ENCODE measurements at places on chromosomes 4 and X.

- DNase-seq = peak; percentile 66
Measured at GRCh38 chrX:153474718-153475117, 4.3 kb upstream of the HAUS7 start.

GRCh38 chr4:55269995-55270394 is 76.0 kb upstream of the SRD5A3 start:
- no peak for DNase-seq

DNA sequence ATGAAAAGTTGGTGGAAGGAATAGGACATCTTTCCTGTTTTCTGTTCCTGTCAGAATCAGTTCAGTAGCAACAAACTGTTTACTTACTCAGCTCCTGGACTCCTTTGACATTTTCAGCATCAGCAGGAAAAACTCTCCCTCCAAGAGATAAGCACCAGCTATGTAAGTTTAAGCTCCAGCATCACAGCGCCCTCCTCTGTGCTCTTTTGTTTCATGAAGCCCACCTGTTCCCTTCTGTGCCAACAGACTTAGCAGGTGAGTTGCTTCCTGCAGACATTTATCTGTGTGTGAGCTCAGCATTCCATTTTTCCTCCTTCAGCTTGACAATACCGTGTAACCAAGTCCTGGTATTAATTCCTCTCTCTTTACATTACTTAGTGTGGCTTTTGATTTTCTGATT is 644.1 kb upstream of the AGA start:
- no peak for DNase-seq

- DNase-seq = no peak
Measured at GRCh38 chr4:120218981-120219380, 152.3 kb upstream of the MAD2L1 start.

DNA sequence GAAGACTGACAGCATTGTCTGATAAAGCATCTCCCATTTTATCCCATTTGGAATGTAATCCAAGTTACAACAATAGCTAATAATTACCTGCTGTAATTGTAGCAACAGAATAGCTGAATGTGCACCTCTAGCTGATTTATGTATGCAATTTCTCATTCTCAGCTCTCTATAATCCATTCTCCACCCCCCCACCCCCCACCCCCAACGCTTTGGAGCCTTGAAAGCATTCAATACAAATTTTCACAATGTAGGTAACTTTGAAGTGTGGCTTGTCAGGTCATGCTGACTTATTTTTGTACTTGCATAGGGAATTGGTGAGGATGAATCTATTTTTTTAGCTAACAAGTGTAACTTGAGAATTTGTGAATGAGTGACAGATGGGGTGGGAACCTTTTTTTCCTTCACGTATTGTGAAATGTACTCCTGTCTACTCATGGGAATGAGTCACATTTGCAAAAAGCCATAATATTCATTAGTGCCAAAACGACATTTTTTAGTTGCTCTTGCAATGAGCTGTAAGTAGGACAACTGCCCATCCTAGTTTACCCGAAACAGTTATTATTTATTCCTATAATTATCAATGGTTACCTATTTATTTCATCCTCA is 159.3 kb downstream of the PALLD start:
- peak; percentile 12 for DNase-seq

DNA sequence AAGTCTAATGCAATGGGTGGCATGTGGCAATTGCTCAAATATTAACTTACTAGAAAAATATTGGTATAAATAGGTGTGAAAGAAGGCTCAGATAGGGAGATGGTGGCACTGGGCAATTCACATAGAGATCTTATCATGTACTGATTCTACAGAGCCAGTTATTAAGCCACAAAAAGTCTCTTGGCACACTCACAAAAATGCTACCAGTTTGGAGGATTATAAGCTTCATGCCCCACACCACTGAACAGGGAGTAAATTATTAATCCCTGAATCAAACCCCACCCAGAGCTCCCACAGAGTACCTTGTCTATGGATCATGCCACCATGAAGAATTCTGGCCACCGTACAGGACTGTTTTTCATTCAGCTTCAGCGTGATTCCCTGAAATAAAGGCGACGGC is 13.8 kb downstream of the MPP1 start:
- DNase-seq = no peak

GRCh38 chr4:87077914-87078585 is 142.4 kb downstream of the KLHL8 start:
- DNase-seq = no peak

GRCh38 chr4:187010052-187010451 is 286.4 kb upstream of the FAT1 start:
- no peak for DNase-seq

- no peak for DNase-seq
Measured at GRCh38 chr4:71366766-71367165, 27.9 kb downstream of the SLC4A4 start.

DNA sequence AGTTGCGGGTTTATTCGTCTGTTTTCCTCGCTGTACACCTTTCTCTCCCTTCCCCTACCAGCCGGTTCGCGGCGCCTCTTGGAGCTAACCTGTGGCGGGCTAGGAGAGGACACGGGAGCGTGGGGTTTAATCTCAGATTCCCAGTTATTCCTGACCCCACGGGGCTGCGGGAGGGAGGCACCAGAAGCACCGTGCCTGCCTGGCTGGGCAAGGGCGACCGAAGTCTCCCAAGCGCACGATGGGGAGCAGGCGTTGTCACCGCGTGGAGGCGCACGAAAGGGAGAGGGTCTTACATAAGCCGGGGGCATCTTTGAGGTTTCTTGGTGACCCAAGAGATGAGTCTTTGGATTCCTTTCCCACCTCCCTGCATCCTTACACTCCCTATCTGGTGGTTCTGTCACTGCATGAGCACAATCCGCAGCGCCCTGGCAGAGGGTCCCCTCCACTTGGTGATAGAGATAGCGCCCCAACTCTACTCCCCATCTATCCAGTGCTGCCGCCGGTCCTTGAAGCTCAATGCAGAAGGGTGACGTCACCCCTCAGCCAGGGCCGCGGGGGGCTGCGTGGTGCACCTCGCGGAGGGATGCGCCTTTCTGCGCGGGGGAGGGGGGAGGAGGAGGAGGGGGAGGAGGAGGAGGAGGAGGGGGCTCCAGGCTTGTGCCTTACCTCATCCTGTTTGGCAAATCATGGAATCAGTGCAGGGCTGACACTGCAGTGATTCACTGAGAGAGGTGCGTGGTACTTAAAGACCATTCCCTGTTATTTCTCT is 793 bp downstream of the TSPAN7 start:
- peak; percentile 42 for DNase-seq

GRCh38 chrX:154718616-154719015 is 32.3 kb downstream of the GAB3 start:
- DNase-seq = no peak

DNA sequence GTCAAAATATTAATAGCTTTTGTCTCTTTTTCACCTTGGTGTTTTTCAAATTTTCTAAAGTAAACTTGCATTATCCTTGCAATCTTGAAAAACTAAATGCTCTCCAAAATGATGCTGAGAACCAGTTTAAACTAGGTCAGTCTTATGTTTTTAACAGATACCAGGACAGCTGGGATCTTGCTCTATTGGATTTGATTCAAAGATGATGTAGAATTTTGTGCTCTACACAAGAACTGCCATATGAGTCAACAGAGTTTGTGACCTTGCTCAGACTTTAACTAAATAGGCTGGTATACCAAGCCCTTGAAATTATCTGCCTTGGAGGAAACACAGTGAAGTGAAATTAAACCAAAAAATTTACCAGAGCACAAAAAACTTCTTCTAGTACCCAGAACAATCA is 991.1 kb downstream of the STPG2 start:
- no peak for DNase-seq

DNA sequence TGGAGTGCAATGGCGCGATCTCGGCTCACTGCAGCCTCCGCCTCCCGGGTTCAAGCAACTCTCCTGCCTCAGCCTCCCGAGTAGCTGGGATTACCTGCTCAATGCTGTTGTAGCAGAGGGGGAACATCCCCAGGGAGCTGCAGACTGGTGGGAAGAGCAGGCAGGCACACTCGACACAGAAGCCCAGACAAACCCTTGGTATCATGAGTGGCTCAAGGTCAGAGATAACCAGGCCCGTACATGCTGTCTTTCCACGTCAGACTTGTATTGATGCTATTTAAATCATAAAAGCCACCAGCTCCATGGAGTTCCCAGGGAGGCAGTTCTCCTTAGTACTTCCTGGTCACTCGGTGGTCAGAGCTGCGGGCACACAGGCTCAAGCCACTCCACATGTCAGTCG is 33.2 kb downstream of the TRIML2 start:
- no peak for DNase-seq

GRCh38 chr4:36573441-36573840 is 292.0 kb downstream of the DTHD1 start:
- DNase-seq = no peak

- peak; percentile 26 for DNase-seq
Measured at GRCh38 chr4:119041951-119042560, 93.6 kb upstream of the MYOZ2 start.

DNA sequence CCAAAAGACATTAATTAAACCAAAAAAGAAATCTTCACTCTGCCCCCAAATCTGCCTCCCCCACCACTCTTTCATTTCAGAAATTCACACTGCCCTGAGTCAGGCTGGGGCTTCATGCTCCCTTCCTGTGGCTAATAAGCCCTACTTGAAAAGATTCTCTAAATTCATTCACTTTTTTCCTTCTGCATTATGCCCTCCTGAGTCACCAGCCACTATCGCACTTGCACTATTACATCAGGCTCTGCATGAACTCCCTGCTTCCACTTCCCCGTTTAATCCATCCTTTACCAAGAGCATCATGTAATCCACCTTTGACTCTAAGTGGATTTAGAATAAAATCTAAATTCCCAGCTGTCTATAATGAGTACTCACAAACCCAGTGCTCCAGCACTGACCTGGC is 295.4 kb upstream of the KLF3 start:
- DNase-seq = no peak

DNA sequence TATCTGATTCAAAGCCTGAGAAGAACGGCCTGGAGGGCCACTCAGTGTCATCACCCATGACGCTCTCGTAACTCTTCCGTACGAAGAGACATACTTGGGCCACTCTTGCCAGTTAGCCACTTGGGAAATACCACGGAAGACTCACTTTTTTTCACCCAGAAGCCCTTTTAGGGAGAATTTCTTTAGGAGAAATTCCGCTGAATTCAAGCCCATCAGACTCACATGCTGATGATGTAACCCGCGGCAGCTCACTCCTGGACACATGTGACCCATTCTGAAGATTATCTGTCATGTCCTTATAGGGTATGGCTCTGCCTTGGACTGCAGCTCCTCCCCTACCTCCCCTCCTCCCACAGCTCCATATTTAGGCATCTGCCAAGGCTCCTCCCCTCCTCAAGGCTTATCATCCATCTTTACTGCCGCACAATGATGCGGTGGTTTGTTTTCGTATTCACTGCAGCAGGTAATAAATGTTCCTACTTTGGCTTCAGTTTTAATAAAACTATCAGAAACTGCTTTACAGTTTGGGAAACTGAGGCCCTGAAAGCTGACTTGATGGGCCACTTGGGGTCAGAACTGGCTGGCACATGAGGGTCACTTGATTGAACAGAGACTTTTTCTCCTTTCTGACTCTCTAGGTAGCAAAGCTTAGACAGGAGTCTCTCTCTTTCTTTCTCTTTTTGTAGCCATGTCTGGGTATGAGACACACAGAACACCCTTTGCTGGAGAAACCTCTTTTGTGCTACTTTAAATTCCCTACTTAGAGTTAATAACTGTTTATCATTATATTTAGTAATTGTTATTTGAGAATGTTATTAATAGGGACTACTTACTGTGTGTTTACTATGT is 42.1 kb downstream of the RHOH start:
- no peak for DNase-seq

GRCh38 chr4:8735236-8736089 is 136.2 kb downstream of the HMX1 start:
- no peak for DNase-seq

DNA sequence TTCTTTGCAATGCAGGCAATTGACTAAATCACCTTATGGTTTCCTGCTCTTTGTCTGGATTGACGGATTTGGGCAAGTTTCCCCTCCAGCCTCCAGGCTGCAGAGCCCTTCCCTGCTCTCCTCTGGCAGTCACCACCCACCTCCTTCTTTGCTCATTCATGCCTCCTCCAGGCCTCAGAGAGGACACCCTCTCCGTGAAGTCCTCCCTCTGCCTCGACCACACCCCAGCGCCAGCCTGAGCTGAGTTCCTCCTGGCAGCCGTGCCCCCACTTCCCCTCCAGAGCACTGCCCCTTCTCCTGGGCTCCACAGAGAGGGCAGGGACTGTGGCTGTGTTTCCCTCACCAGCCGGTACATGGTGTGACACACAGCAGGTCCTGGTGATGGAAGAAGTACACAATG is 53.7 kb downstream of the DCTD start:
- no peak for DNase-seq

DNA sequence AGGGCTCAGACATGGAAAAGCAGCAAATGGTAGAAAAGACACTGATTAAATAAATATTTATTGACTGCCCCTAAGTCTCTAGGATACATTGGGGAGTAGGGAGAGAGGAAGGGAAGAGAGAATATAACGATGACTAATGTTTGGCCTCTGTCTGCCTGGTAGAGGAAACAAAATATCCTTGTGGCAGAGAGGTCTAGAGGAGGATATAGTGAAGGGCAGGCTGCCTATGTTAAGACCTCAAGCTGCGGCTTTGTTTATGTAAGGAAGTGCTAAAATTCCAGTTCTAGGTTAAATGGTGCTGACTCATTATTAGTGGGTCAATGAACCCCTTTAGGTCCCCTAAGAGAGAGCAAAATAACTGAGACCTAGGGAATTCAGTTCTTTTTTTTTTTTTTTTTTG is 427.3 kb upstream of the FTHL17 start:
- DNase-seq = no peak

- no peak for DNase-seq
Measured at GRCh38 chrX:127276326-127276725, 456.8 kb downstream of the PRR32 start.

GRCh38 chr4:37889849-37890800 is 759 bp upstream of the TBC1D1 start:
- peak; percentile 64 for DNase-seq

GRCh38 chr4:52051615-52052474 is 741 bp downstream of the SPATA18 start:
- peak; percentile 39 for DNase-seq

Data from head of caudate nucleus (tissue), 42 donors.